H54 (cell line): ENCODE measurements at places on chromosomes 7 and 10.

DNA sequence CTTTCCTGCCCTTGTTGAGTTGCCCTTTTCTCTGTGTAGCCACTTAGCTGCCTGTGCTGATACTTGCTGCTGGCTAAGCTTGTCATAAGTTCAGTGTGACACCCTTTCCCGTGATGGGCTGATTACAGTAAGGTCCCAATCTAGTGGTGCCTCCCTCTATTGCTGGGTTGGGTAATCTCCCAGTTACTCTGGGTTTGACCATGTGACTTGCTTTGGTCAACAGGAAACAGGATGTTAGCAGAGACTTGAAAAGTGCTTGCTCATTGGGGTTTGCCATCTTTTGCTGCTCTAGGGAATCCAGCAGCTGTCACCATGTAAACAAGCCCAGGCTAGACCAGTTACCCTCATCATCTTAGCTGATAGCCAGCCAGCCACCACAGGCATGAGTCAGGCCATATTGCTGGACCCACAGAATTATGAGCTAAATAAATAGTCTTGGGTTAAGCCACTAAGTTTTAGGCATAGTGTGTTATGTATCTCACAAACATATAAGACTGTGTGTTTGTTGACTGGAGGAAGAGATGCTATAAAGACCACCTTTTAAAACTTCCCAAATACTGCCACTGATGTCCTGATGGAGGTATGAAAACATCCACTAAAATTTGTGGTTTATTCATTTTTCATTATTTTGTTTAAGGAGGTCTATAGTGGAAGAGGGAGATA lies 4.0 kb upstream of the LEP start:
- DNase-seq, result peak; percentile 47

DNA sequence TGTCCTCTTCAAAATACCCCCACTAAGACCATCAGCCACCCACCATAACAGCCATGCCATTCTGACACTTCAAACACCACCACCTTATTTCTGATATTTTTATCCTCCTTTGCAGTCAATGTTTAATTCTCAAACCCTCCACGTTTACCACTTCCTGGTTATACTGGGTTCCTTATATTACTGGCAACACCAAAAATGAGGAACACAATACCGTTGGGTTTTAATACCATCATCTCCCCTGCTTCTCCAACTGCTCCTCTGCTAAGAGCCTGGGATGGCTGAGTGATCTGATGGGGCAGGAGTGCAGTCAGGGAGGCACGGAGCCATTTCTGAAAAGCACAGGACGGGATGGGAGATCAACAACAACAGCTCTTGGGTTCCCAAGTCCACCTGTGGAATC lies 140.5 kb downstream of the CHCHD3 start:
- DNase-seq, result no peak

DNA sequence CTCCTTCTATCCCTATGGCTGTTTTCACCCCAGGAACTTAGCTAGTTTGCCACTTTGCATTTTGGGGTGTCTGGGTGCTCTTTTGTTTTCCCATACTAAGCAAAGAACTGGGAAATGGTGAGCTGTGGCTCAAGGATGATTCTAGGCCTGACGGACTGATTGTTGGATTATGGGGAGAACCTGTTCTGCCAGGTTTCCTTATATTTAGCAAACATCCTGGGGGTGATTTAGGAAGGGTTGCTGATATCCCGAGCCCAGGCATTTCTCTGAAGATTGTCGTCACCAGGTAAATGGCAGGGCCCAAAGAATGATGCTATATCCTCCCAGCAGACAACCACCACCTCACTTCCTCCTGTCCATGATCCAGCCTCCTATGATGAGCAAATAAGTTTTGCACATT lies 72.1 kb upstream of the GRB10 start:
- DNase-seq, result no peak

GRCh38 chr10:7572391-7572790 lies 94.4 kb downstream of the ITIH5 start:
- no peak for DNase-seq

DNA sequence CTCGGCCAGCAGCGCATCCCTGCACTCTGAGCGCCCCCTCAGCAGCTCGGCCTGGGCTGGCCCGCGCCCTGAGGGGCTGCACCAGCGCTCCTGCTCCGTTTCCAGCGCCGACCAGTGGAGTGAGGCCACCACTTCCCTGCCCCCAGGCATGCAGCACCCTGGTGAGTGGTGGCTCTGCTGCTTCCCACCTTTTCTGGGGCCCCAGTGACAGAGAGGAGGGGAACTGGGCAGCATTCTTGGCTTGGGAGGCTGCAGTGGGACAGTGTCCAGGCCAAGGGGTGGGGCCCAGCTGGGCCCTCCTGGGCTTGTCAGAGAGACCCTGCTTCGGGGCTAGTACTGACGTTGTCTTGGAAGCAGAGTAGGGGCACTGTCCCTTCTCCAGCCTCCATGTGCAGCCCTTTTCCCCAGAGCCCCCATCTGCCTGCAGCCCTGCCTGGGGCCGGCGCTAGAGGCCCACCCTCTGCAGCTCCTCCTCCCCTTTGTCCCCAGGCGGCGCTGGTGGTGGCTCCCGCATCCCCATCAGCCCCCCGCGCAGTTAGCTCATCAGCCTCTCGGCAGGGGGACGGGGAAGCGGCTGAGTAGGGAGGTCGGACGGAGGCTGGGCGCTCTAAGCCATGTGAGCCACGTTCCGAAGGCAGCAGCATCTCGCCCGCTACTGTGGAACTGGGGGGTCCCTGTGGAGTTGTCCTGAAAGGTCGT lies 29.2 kb downstream of the GBX1 start:
- no peak for DNase-seq

DNA sequence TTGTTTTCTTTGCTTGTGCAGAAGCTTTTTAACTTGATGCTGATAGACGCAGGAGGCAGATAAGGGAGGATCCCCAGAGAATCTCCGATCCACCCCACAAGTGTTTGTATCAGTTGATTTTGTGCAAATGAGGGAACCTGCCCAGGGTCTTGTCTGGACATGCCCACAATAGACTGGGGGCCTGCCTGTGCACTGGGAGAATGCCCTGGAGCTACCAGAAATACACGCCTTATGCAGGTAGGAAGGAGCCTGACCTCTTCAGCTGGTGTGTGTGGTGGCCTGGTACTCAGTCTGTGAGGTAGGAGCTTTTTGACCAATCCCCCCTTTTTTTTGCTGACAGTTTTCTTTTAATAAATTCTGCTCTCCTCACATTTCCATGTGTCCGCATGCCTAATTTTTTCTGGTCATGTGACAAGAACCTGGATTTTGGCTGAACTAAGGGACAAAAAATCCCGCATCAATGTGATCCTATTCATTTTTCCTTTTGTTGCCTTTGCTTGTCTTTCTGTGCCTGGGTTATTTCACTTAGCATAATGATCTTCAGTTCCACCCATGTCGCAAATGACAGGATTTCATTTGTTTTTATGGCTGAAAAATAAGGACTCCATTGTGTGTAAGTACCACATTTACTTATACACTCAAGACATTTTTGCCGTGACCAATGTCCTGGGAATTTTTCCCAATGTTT lies 430.6 kb upstream of the NRG3 start:
- no peak for DNase-seq

DNA sequence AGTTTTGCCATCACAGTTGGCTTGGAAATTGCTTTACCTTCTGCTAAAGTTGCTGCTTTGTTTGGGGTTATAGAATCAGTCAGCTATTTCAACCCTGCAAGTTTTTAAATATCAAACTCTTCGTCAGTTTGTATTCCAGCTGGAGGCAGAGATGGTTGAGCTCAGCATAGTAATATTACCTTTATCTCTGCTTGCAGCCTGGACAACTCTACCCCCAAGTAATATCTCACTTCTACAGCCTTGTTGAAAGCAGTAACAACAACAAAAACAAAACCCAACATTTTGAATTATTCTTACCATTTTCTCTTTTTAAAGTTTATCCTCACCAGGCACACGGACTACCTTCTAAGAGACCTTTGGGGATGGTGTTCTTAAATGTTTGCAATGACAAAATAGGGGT lies 239.1 kb upstream of the PHF14 start:
- DNase-seq, result no peak

- DNase-seq, result no peak
Measured at GRCh38 chr7:97002555-97003261, 2.6 kb upstream of the DLX6 start.

DNA sequence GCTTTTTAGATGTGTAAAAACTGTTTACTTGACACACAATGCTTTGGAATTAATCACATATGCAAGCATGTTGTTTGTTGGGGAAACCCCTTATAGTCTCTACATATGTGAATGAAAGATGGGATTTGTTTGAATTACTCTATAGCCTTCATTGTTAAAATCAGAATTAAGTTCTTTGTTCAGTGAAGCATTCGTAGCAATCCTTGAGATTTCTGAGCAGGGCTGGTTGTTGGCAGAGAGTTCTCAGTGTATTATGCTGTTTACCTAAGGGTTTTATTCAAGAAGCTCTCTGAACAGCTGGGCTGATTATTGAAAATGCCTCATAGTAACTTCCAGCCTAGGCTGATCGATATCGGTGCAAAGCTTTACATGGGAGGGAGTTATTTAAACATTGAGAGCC lies 190.9 kb downstream of the VTI1A start:
- no peak for DNase-seq

DNA sequence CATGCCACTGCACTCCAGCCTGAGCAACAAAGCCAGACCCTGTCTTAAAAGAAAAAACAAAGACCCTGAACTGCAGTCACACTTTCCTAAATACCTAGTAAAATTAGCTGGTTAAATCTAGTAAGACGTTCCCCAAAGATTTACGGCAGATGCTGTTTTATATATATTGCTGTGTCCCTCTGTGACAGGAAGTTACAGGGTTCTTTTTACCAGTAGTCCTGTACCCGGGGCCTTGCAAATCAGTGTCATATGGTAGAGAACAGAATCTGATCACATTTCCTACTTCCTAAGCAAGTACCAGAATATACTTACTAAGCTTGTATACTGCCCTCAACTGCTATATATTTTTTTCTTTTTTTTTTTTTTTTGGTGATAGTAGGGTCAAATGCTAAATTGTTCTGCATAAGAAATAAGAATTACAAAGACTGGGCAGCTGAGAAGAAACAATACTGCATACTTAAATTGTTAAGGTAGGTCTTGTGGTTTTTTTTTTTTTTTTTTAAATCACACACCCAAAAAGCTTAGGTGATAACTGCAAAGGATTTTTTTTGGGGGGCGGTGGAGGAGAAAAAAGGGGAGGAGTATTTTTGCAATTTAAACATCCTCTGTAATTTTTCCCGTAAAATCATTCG lies 27.3 kb upstream of the KMT2E start:
- no peak for DNase-seq

GRCh38 chr7:5780801-5781496 lies 514 bp downstream of the RNF216 start:
- DNase-seq, result peak; percentile 48

DNA sequence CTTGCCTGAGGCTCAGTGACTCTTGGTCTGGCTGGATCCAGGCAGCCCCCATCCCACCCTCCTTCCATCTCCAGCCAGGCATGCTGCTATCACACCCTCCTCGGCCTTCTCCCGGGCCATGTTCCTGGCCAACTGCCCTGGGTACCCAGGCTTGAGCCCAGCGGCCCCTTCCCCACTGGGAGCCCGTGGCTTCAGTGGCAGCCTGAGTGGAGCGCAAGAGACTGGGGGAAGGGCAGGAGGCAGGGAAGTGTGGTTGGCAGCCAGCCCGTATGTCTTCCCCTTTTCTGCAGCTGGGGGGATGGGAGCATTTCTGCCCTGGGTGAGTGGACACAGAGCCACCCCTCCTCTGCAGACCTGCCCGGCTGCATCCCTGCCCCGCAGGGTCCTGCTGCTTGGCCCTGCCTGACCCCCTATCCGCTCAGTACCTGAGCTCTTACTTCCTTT lies 148.5 kb downstream of the ARHGAP22 start:
- DNase-seq, result no peak

DNA sequence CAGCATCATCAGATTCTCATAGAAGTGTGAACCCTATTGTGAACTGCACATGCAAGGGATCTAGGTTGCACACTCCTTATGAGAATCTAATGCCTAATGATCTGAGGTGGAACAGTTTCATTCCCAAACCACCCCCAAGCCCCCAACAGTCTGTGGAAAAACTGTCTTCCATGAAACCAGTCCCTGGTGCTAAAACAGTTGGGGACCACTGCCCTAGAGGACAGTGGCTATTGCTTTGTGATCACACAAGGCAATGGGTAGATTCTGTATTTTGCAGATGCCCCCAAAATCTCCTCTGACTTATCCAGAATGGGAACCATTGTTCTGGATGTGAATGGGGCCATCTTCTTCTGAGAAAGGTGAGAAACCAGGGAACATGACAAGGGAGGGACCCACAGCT lies 31.1 kb upstream of the HPS1 start:
- DNase-seq, result no peak

- DNase-seq, result no peak
Measured at GRCh38 chr10:80468002-80468401, 13.9 kb downstream of the TSPAN14 start.

- DNase-seq, result no peak
Measured at GRCh38 chr10:91210435-91210834, 10.0 kb upstream of the PCGF5 start.

- peak; percentile 43 for DNase-seq
Measured at GRCh38 chr7:70647801-70648498, 484.0 kb upstream of the GALNT17 start.

- DNase-seq, result no peak
Measured at GRCh38 chr10:113027574-113028455, 77.8 kb downstream of the TCF7L2 start.

DNA sequence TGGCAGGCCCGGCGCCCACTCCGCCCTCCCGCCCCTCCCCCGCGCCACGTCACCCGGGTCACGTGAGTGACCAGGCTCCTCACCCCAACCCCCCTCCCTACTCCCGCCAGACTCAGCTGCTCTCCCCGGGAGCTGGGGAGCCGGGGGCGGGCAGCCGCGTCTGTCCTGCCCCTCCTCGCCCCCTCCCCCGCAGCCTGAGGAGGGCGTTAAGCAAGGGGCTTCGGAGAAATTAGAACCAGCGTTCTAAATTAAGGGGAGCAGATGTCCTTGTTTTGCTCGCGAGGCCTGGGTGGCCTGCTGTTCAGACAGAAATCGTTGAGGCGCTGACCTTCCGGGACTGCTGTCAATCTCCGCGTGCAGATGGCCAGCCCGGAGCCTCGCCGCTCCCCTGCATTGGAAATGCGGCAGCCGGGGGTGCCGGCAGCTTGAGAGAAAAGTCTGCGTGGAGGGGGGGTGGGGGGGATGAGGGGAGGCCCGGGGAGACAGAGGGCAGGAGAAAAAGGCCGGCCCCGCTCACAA lies 102.2 kb upstream of the ZNF438 start:
- DNase-seq, result peak; percentile 64

- DNase-seq, result no peak
Measured at GRCh38 chr10:122044713-122045112, 55.8 kb downstream of the TACC2 start.

GRCh38 chr10:25694206-25694933 lies 239.7 kb upstream of the MYO3A start:
- no peak for DNase-seq

DNA sequence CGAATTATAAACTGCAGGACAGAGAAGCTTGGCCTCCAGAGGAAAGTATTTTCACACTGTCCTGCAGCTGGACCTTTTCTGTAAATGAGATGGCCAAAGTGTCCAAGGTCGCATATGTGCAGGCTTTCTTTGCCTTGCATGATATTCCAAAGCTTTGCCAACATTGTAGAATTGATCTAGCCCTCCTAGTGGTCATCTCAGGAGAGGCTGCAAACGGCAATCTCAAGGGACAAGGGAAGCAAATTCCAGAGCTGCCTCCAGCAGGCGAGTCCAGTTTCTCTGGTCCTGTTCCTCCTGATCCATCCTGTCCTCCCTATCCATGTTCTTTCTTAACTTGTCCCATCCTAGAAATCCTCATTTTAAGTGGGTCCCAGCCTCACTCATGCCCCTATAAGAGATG lies 373.4 kb upstream of the PCDH15 start:
- DNase-seq, result no peak
